ENCODE measurements at places on chromosomes 4 and X.

DNA sequence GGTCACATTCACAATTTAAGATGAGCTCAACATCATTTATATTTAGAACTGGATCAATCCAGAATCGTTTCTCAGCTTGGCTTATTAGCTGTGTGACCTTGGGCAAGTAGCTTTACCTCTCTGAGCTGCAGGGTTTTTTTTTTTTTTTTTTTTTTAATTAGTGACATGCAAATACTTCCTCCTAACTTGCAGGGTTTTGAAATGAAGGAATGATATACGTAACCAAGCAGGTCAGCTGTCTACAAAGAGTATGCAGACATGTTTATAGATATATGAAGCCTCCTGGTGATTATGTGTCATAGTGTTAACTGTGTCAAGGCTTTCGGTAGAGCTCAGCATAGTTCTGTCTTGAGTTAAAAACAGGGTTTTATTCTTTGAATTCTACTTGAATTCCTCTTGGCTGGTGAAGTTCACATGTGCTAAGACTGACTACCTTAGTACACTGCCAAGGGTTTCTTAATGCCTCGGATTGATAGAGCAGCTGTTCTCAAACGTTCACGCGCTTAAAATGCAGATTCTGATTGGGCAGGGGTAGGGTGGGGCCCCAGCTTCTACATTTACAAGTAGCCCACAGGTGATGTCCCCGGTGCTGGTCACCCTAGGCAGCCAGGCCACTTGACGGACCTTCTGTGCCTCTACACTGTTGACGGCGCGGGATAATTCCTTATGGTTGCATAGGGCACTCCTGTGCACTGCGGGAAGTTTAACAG is 654 bp upstream of the STS start:
- DNase-seq = peak; percentile 5

GRCh38 chrX:106606571-106606970 is 5.2 kb upstream of the RADX start:
- DNase-seq = no peak

DNA sequence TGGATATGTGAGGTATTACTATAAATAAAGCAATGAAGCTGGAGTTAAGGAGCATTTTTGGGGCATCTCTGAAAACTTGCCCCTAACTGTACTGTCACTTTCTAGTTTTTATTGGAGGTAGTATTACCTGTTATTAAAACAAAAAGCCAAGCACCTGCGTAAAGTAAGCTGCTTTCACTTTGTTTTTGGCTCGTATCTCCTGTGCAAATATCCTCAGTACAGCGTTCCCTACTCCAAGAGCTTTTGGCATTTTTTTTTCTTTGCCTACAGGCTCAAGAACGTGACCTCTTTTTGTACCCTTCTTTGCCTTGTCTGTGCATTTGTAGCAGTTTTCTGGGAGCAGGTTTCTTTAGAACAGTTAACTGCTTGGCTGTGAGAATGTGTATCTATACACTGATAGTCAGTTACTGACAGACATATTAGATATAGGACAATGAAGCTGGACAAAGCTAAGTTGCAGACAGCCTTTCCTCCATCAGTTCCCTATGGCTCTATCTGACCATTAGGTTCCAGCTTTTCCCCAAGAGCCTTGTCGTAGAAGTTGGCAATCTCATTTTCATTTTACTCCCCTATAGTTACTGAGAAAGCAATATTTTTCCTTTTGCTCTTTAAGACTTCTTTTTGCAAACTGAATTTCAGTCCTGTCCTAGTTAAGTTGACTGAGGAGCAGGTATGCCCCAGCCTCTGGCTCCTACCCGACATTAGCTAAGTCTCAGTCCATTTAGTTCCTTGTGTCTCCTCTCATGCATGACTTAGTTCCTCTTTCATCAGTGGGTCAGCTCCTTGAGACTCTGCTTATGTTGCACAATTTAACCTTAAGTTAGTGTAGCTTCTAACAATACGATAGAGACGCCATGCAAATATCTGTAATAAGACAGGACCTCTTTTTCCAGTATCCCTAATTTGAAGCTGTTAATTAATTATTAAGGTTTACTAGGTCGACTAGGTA is 71.5 kb upstream of the HPRT1 start:
- no peak for DNase-seq

DNA sequence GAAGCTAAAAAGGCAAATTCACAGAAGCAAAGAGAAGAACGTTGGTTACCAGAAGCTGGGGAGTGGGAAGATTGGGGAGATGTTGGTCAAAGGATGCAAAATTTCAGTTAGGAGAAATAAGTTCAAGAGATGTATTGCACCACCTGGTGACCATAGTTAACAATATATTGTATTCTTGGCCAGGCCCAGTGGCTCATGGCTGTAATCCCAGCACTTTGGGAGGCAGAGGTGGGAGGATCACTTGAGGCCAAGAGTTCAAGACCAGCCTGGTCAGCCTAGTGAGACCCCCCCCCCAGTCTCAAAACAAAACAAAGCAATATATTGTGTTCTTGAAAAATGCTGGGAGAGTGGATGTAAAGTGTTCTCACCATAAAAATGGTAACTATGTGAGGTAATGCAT is 67.9 kb downstream of the TAB3 start:
- no peak for DNase-seq

DNA sequence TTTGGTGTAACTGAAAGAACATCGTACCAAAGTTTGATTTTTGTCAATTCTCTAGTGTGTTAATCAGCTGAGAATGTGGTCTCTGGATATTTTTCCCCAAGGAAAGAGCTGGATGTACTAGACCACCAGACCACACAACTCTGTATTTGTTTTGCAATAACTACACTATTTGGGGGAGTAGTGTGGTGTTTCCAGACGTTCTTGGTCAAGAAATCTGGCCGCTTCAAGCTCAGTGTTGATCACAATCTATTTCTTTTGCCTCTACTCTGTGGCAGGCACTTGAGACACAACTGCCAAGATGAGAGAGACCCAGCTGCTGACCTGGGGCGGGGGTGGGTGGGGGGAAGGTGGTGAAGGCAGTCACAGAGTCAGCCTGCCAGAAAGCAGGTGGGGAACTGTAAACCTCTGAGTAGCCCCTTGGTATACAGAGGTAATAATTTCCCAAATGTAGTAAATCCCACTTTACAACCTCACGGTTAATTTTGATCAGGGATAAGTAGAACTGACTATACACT is 30.6 kb downstream of the PTTG2 start:
- no peak for DNase-seq

DNA sequence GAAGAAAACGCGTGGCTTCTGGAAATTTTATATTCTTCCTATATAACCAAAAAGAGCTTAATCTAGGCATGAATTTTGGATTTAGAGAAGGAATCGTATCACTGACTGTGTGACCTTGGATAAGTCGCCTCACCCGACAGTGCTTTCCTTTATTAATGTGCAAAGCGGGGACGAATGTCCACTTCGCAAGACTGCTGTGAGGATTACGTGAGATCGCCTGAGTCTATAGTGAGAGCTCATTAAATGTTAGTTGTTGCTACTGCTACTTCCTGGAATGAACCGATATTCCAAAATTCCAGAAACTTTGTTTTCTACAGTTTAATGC is 448 bp upstream of the TBC1D8B start:
- DNase-seq = no peak

- DNase-seq = no peak
These were observed at the start of gene MAGEA4 for GRCh38 chrX:151912780-151913179. TSS of gene MAGEA4 (plus strand) at chrX:151912889. CDS start at chrX:151923665, 10,776 bp downstream.

GRCh38 chr4:48190839-48191238 is 56.8 kb upstream of the TXK start:
- no peak for DNase-seq

GRCh38 chr4:169079942-169080827 is 70.1 kb upstream of the CBR4 start:
- DNase-seq = no peak

- no peak for DNase-seq
These were observed 127.8 kb upstream of the METTL14 start for GRCh38 chr4:118557298-118557851.

GRCh38 chr4:48653217-48654014 is 126.7 kb downstream of the FRYL start:
- DNase-seq = peak; percentile 31

Measured in CD4-positive, alpha-beta T cell treated with Interleukin-10 for 1 hour (primary cell).